HuH-7 (cell line): ENCODE measurements at places on chromosomes 7 and 10.

DNA sequence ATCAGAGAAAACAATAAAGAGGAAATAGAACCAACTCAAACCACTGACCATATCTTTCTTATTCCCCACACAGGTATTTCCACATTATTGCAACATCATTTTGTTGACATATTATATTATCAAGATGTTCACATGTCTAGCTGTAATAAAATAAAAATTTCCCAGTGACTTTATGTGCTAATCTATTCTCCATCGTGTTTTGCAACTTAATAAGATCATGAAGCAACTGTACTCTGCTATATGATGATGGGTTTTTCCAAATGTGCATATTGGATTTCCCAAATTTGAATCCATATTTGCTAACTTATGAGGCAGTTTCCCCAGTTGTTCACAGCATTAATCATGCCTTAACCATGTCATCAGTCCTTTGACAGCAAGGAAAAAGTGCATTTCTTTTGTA lies 127.8 kb downstream of the ITGB8 start:
- no peak for DNase-seq

GRCh38 chr10:17652585-17652984 lies 8.6 kb downstream of the STAM start:
- DNase-seq, result no peak

DNA sequence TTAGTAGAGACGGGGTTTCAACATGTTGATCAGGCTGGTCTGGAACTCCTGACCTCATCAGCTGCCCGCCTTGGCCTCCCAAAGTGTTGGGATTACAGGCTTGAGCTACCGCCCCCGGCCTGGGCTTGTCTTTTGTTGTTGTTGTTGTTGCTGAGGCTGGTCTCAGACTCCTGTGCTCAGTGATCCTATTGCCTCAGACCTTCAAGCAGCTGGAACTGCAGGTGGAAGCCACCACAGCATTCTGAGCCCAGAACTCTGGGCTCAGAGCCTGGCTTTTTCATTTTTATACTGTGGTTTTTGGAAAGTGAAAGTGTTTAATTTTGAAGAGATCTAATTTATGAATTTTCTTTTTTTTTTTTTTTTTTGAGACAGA lies 16.2 kb upstream of the DNAJB6 start:
- DNase-seq, result no peak

DNA sequence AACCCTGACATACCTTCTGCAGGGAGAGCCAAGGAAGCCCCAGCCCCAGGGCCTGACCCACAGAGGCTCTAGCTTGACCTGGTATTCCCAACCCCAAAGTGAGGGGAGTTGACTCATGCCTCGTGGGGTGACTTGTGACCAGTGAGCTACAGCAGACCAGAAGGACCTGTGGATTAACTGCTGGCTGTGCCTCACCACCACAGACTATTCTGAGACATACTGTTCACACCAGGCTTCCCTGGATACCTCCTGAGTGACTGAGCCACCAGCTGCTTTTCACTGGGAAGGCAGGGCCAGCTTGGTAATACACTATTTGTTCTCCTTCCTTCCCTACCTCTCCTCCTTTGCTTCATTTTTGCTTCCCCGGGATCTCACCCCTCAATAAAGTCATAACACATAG lies 7.3 kb downstream of the PLXNA4 start:
- no peak for DNase-seq

GRCh38 chr10:124688386-124688785 lies 55.8 kb downstream of the FAM53B start:
- no peak for DNase-seq

DNA sequence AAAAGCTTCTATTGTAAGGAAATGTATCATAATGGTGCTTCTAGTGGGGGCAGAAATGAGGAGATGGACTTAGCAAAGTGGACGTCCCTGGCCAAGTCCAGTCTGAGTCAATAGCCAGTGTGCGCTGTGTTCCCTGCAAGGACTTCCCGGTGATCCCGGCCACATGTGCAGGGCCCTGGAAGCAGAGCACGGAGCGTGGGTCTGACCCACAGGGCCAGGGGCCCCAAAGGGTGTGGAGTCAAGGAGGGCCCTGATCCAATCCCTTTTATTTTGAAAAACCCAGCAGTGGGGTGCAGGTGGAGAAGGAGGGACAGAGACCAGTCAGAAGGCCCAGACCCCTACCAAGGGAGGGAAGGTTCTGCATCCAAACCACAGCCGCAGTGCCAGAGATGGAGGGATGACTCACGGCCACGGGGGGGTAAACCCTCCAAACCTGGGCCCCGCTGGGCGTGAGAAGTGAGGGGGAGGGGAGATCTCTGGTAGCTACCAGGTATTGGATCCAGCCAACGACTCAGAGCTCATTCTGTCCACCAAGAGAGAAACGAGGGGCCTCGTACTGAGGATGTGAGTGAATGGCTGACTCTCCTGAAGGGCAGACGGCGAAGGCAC lies 57.2 kb upstream of the VIPR2 start:
- no peak for DNase-seq

GRCh38 chr10:112811741-112812551 lies 138.1 kb upstream of the TCF7L2 start:
- DNase-seq, result no peak

DNA sequence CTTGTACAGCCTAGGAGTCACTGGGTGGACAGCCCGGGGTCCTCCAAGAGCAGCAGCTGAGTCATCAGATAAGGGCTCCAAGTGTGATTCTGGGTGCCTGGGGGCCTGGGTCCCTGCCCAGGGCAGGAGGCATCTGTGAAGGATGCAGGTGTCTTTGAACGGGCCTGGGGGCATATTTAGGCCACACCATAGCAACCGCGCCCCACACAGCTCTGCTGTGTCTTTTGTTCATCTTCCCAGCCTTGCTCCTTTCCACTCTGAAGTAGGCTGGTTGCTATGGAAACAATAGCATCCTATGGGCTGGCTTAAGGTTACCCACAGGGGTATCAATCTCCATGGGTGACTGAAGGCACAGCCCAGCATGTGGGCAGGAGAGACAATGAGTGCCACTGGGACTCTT lies 324.7 kb downstream of the TCERG1L start:
- no peak for DNase-seq

GRCh38 chr7:24881623-24882022 lies 98.4 kb downstream of the OSBPL3 start:
- peak; percentile 24 for DNase-seq

DNA sequence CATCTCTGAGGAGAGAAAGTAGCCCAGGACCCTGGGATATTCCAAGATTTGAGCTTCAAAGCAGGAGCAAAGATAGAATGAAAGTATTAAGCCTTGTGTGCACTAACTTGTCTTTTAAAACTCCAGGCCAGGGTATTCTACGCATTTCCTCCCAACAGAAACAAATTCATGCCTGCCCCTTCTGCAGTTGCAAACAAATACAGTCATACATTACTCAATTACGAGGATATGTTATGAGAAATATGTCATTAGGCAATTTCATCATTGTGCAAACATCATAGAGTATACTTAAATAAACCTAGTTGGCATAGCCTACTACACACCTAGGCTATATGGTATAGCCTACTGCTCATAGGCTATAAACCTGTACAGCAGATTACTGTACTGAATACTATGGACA lies 154.5 kb upstream of the KIAA1217 start:
- DNase-seq, result no peak

DNA sequence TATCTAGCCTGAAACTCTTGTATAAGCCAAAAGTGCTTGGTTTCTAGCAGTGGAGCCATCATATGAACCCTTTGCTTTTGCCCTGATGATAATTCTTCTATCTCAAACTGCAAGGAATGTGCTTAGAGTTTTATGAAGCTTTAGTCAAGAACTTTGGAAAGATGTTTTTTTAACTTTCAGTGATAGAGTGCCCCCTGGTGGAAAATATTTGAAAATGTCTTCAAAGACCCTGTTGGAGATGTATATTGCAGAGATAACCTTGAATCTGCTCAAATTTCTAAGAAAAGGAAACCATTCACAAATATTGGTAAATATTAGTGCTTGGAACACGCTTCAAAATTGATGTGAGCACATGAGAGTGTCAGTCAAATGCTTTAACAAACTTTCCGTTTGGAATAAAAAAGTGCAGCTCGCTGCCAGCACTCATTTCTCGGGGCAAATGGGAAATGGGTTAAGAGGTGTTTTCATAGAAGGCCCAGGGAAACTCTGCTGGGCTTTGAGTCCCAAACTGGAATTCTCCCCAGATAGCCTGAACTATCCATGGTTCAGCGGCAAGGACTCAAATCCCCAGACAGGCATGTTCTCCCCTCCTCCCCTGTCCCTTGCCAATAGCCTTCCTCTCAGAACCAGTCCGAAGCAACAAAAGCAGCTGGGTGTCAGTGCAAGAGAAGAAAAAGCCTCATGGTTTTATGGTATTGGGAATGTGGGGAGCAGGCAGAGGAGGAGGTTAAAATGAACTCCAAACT lies 129.3 kb downstream of the MYOF start:
- DNase-seq, result peak; percentile 64

- DNase-seq, result no peak
Observed at GRCh38 chr10:1954300-1954699, 217.0 kb upstream of the ADARB2 start.

DNA sequence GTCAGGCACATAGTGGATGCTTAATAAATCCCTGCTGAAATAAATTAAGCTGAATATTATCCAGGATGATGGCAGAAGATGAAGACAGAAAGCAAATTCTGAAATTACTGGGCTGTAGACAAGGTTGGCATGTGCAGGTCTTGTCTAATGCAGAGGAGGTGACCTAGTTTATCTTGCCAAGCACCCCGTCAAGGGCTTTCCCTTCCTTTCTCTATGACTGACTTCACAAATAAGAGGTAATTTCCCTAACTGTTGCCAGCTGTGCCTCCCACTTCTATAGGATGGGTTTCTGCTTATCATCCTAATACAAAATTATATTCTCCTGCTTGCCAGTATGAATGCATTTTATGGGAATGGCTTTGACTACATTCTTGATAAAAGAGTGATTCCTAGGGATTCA lies 38.0 kb downstream of the LHFPL3 start:
- DNase-seq, result no peak

GRCh38 chr7:134649226-134649775 lies 2.6 kb downstream of the BPGM start:
- DNase-seq, result no peak

GRCh38 chr10:133393401-133394063 lies 425 bp upstream of the MTG1 start:
- DNase-seq, result peak; percentile 99

- no peak for DNase-seq
Observed at GRCh38 chr7:93823621-93824020, 66.9 kb downstream of the TFPI2 start.

- DNase-seq, result no peak
Observed at GRCh38 chr10:21337171-21337792, 188.2 kb downstream of the SKIDA1 start.

GRCh38 chr7:18900803-18901202 lies 216.6 kb downstream of the TWIST1 start:
- no peak for DNase-seq

DNA sequence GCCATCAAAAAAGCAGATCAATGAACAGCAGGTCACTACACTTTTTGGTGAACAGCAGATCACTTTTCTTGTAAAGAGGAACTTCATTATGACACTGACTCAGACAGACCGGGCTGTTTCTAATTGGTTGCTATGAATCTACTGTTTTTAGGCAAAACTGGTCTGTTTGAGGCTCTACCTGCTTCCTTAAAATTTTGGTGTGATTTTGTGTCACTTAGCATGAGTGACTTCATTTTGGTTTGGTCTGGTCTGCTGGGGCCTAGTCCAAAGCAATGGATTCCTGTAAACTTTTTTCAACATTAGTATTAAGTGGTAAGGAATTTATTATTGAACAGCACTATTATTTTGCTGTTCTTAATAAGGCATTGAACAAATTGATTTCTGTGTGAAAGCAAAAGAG lies 41.8 kb upstream of the C10orf71 start:
- no peak for DNase-seq

- peak; percentile 82 for DNase-seq
Observed at GRCh38 chr7:135169141-135169963, 1.2 kb downstream of the CYREN start.

DNA sequence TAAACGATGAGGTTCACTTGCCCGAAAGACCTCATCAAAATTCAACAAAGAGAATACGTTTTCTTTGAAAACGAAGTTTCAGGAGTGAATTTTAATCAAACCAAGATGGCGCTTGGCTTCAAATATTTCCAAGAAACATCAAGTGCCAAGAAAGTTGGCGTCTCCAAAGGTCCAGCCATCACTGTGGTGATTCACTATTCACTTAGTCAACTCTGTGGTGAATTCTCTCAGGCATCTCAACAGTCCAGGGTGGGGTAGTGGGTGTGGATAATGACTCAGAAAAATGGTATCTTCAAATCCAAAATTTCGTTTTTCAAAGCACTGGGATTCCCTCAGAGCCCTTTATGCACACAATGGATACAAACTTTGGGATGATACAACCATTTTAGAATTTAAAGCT lies 133.1 kb downstream of the SVIL start:
- no peak for DNase-seq

DNA sequence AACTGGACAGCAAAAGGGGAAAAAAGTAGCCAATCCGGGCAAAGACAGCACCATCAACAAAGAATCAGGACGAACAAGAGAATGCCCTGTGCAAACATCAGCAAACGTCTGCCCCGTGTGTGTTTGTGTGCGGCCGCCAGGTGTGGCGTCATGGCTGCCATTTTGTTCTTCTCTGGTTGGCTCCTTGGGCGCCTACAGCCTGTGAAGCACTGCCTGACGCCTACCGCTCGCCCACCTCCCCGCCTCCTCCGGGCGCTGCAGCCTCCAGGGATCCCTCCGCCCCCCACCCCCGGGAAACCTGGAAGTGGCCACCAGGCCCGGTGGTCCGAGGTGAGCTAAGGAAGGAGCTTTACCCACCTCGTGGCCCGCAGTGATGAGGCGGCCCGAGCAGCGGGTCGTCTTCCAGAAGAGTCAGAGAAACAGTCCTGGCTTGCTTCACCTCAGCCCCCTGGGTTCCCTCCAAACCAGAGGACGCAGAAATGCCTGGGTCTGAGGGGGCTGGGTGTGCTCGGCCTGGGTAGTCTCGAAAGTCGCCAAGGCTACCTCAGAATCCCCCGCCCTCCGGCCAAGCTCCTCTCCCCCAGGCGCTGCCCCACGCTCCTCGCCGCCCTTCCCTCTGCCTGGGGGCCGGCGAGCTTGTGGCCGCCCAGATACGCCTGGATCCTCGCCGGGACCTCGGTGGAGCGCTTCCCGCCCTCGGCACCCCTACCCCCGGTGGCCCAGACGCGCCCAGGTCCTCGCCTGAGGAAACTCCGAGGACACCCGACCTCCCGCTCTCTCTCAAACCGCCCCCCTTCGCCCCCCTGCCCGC lies 61.8 kb upstream of the IL6 start:
- DNase-seq, result no peak

DNA sequence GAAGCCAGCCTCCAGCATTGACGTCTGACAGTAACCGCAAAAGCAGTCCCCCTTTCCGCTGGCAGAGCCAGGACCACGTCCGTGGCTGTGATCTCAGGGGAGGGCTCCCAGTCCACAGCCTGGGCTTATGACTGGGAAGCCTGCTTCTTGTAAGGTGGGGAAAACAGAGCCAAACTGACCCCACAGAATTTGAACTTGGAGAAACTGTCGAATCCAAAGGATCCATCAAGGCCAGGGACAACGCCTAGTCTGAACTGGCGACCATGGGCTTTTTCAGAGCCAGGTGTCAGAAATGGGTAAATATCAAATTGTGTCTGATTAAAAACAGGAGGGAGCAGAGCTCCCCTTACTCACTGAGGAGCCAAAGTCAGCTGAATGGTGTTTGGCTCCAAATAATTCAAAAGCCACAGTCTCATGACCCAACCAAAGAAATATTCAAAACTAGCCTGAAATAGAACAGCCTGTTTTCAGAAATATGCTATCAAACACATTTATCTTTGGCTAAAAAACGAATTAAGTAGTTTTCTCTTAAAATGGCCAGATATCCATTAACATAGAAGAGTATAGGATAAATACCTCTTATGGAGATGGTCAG lies 751.4 kb upstream of the GALNT17 start:
- DNase-seq, result no peak

GRCh38 chr10:44047361-44047760 lies 337.5 kb downstream of the CXCL12 start:
- DNase-seq, result no peak
